A549 treated with RU486 at 1 μM for 4 hours (cell line): ENCODE measurements at places on chromosomes 11 and 22. TPM values are rescaled to one million over a fixed set of nuclear protein-coding genes. Genes with fewer than 3 reads are reported as not detected.

Gene PACS1
- 48.7 to 80.4 TPM (median 65.1 TPM) in 5 replicates for total RNA-seq

Gene OTOG
- not detected in 5 replicates for total RNA-seq

Gene KLHL35
- 0.51 to 1.3 TPM (median 1.1 TPM) in 5 replicates for total RNA-seq

Gene SMTNL1
- not detected in 5 replicates for total RNA-seq

Gene APOL5
- not detected in 5 replicates for total RNA-seq

Gene ST14
- total RNA-seq = 0.07 to 0.56 TPM (median 0.13 TPM) in 5 replicates

Gene ARHGAP8
- 0.81 to 1.9 TPM (median 1.6 TPM) in 5 replicates for total RNA-seq

Gene XKR3
- not detected in 5 replicates for total RNA-seq

Gene SLC7A4
- total RNA-seq = not detected in 5 replicates

Gene ANO1
- total RNA-seq = 0.77 to 1.8 TPM (median 1.3 TPM) in 5 replicates

Gene OVOL1
- total RNA-seq = 0.06 to 0.10 TPM (median 0.07 TPM) in 3 of 5 replicates, not detected in the others

Gene SCN4B
- total RNA-seq = 0.07 to 0.16 TPM (median 0.07 TPM) in 3 of 5 replicates, not detected in the others

Gene LRRC56
- 0.45 to 0.96 TPM (median 0.67 TPM) in 5 replicates for total RNA-seq

Gene KIF18A
- 7.5 to 18.1 TPM (median 16.2 TPM) in 5 replicates for total RNA-seq

Gene GGTLC3
- not detected in 5 replicates for total RNA-seq

Gene OR6T1
- not detected in 5 replicates for total RNA-seq
